ENCODE measurements at places on chromosomes 3 and 15.
A peak's percentile ranks its signal among the peaks of the same experiment; 100 is the strongest.

DNA sequence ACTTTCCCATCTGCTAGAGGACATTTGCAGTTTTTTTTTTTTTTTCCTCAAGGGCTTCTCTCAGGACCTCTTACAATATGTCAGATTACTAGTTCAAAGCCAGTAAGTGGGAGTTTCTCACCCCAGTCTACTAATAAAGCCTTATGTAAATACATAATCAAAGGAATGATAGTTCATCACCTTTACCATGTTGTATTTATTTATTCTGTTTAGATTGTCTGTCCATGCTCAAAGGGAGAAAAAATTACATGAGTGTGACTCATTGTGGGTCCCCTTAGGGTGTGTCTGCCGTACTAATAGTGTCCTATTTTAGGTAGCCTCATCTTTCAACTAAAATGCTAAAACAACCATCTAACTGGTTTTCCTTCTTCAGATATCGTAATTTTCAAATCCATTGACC lies 917.6 kb downstream of the EPHA3 start:
- H3K4me1 ChIP-seq = no peaks in the 10 kb centered on the region
- H3K4me3 ChIP-seq = no peak overlapping the region
- no peak overlapping the region for H3K27ac ChIP-seq
- no peaks in the 10 kb centered on the region for H3K36me3 ChIP-seq
- no peaks in the 10 kb centered on the region for H3K27me3 ChIP-seq
- no peak for DNase-seq

GRCh38 chr3:177574222-177574856 lies 377.1 kb upstream of the TBL1XR1 start:
- peaks cover 20% of the 10 kb centered on the region for H3K4me1 ChIP-seq
- DNase-seq = peak; percentile 32
- no peaks in the 10 kb centered on the region for H3K27me3 ChIP-seq

GRCh38 chr3:64496786-64497490 lies 190.9 kb downstream of the ADAMTS9 start:
- no peak for DNase-seq
- no peak overlapping the region for H3K27ac ChIP-seq
- H3K27me3 ChIP-seq = no peaks in the 10 kb centered on the region
- H3K36me3 ChIP-seq = no peaks in the 10 kb centered on the region
- no peak overlapping the region for H3K4me3 ChIP-seq

- no peaks in the 10 kb centered on the region for H3K4me1 ChIP-seq
- no peak overlapping the region for H3K27ac ChIP-seq
- DNase-seq = no peak
- no peaks in the 10 kb centered on the region for H3K27me3 ChIP-seq
- H3K4me3 ChIP-seq = no peak overlapping the region
Measured at GRCh38 chr3:166570102-166570501, 732.9 kb upstream of the BCHE start.

- H3K4me1 ChIP-seq = peaks cover 9% of the 10 kb centered on the region
- H3K4me3 ChIP-seq = no peak overlapping the region
- no peak overlapping the region for H3K27ac ChIP-seq
- no peak for DNase-seq
Measured at GRCh38 chr15:58734859-58735258, 14.6 kb downstream of the ADAM10 start.

DNA sequence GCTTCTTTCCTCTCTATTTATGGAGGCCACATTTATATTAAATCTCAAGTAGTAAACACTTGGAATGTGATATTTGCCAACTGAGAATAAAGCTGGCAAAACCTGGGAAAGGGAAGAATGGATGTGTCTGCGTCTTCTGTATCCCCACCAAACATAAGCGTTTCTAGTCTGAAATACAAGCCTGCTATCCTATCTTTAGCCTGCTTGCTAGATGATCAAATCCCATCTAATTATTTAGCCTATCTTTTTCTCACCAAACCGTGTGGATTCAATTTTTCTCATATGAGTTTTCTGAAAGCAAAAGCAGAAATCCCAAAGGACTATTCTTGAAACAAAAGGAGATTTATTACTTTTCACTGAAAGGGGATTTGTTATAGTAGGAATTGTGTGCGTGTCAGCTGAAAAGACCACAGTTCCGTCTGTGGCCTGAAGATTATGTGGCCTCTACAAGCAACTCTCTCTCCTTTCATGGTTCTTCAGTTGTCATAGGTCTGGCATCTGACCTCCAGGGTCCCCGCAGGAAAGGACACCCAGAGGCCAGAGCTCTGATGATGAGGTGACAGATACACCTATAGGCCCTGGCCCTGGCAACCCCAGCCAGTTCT lies 266.0 kb upstream of the MCTP2 start:
- H3K4me1 ChIP-seq = no peaks in the 10 kb centered on the region
- no peak overlapping the region for H3K4me3 ChIP-seq
- H3K27ac ChIP-seq = no peak overlapping the region
- no peaks in the 10 kb centered on the region for H3K36me3 ChIP-seq

DNA sequence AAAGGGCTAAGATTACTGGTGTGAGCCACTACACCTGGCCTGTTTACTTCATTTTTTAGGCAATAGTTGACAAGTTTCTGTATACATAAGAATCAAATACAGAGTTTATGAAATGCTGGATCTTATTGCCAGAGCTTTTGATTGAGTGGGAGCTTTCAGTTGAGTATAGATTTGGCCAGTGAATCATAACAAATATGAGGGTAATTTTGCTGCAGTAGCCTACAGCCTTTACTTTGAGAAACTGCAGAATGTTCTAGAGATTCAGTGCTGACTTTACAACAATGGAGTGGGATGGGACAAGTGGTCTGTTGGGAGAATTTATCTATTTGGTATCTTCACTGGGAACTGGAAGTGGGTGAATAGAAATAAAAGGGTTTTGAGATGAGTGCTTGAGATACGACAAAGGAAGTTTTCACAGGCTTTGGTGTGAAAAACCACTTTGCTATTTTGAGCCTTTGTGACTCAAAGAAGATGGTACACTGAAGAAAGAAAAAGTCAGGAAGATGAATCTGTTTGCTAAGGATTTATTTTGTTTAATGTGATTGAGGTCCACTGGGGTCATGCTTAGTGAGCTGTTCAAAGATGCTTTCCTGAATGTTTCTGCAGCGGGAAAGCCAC lies 227.8 kb downstream of the UBE2E2 start:
- no peaks in the 10 kb centered on the region for H3K27me3 ChIP-seq
- H3K36me3 ChIP-seq = no peaks in the 10 kb centered on the region
- DNase-seq = no peak
- no peak overlapping the region for H3K27ac ChIP-seq
- peaks cover 6% of the 10 kb centered on the region for H3K4me1 ChIP-seq
- no peak overlapping the region for H3K4me3 ChIP-seq

- no peaks in the 10 kb centered on the region for H3K27me3 ChIP-seq
- no peaks in the 10 kb centered on the region for H3K4me1 ChIP-seq
- no peaks in the 10 kb centered on the region for H3K36me3 ChIP-seq
- no peak for DNase-seq
Measured at GRCh38 chr15:32688151-32688639, 29.6 kb upstream of the GREM1 start.

GRCh38 chr3:107904536-107905066 lies 186.2 kb downstream of the CD47 start:
- no peak overlapping the region for H3K27ac ChIP-seq
- no peaks in the 10 kb centered on the region for H3K36me3 ChIP-seq
- H3K4me3 ChIP-seq = no peak overlapping the region

GRCh38 chr3:147415874-147416273 lies 6.7 kb downstream of the ZIC1 start:
- no peak overlapping the region for H3K4me3 ChIP-seq
- peaks cover 19% of the 10 kb centered on the region for H3K4me1 ChIP-seq
- no peak overlapping the region for H3K27ac ChIP-seq
- H3K36me3 ChIP-seq = no peaks in the 10 kb centered on the region
- peaks cover 99% of the 10 kb centered on the region for H3K27me3 ChIP-seq

- H3K27me3 ChIP-seq = no peaks in the 10 kb centered on the region
- H3K4me1 ChIP-seq = no peaks in the 10 kb centered on the region
- H3K36me3 ChIP-seq = no peaks in the 10 kb centered on the region
- H3K4me3 ChIP-seq = no peak overlapping the region
Measured at GRCh38 chr3:178246004-178246403, 290.2 kb upstream of the KCNMB2 start.

DNA sequence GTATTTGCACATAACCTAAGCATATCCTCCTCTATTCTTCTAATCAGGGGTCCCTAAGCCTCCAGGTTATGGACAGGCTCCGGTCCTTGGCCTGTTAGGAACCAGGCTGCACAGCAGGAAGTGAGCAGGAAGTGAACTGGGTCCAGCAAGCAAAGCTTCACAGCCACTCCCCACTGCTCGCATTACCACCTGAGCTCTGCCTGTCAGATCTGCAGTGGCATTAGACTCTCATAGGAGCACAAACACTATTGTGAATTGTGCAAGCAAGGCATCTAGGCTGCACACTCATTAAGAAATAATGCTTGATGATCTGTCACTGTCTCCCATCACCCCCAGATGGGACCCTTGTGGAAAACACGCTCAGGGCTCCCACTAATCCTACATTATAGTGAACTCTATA lies 9.8 kb downstream of the MSL2 start:
- H3K27ac ChIP-seq = no peak overlapping the region
- H3K27me3 ChIP-seq = no peaks in the 10 kb centered on the region
- no peak overlapping the region for H3K4me3 ChIP-seq
- peaks cover 81% of the 10 kb centered on the region for H3K4me1 ChIP-seq

DNA sequence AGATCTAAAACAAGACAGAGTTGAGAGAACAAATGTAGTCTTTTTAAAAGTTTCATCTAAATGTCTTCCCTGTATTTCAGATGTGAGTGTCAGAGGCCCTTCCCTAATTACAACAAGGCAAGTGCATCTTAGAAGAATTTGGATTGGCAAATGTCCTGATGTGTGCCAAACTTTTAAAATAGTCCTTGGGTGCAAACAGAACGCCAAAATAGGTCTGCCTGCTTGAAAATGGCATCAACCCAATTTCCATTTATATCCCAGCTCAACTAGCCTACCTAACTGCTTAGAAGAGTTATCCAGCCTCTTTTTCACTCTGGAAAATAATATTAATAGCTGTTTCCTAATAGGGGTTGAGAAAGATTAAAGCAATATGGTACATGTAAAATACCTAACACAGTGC lies 311.8 kb upstream of the ARRDC4 start:
- no peak overlapping the region for H3K4me3 ChIP-seq
- peaks cover 11% of the 10 kb centered on the region for H3K27me3 ChIP-seq
- H3K27ac ChIP-seq = no peak overlapping the region

DNA sequence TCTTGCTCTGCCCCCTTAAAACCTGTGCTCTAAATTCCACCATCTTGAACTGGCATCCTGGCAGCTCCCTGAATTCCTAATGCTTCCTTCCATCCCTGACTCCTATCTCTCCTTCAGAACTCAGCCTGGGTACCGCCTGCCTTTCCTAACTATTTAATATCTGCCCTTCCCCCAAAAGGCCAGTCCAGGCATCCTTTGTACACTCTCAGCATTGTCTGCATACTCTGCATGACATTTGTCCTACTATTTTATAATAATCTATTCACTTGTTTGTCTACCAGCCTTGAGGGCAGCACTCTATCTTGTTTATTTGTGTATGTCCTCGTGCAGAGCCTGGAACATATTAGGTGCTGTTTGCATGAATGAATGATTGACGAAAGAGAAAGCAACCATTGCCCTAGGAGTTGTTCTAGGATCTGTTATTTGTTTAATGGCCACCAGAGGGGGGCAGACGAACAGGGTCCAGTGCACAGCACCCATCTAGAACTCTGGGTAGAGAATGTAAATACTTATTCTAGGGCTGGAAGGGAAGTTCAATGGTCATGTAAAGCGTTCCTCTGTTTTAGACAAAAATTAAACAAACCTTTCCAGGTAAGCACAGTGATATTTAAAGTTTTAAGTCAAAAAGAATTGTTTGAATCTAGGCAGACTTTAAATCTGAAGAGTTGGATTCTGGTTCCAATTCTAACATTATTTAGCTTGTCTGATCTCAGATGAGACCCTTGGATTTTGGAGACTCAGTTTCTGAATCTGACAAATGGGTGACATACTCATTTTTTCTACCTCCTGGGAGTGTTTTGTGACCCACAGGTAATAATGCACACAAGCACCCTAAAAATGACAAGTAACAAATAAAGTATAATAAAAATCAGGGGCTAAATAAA lies 125.8 kb upstream of the GALNT15 start:
- DNase-seq = peak; percentile 57
- H3K27ac ChIP-seq = no peak overlapping the region
- H3K36me3 ChIP-seq = no peaks in the 10 kb centered on the region
- H3K4me3 ChIP-seq = peak overlapping the region; percentile 44
- H3K27me3 ChIP-seq = no peaks in the 10 kb centered on the region

DNA sequence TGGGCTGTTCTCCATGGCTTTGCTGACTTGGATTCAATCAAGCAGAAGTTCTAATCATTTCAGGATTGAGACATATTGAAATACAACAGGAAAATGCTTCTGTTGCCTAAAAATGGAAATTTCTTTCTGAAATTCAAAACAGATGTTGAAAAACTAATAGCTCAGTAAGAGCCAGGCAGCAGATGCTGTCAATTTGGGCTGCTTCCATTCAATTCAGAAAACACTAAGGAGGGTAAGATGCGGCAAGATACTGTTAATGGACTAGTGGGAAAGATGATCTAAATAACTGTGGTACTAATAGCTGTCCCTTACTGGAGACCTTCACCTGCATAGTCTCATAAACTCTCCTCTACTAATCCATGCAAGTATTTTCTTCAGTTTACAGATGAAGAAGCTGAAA lies 53.5 kb downstream of the DGKG start:
- no peak overlapping the region for H3K4me3 ChIP-seq
- peaks cover 30% of the 10 kb centered on the region for H3K36me3 ChIP-seq
- H3K4me1 ChIP-seq = no peaks in the 10 kb centered on the region
- H3K27ac ChIP-seq = no peak overlapping the region
- DNase-seq = no peak

DNA sequence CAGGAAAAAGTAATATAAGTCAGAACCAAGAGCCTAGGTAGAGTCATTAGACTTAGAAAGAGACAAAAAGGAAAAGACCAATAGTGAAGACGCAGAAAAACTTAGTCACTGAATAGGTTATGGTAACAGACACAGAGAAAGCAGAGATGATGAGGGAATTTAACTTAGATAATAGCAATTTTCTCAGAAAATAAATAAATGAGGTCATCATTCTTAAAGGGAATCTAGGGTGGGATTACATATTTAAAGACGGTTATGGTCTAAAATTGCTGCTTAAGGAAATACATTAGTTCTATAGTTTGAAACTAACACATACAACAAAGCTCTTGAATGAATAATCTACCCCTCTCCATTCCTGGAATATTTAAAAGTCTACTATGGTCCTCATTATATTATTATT lies 59.4 kb downstream of the UBR1 start:
- no peak for DNase-seq
- H3K36me3 ChIP-seq = peaks cover 42% of the 10 kb centered on the region
- H3K4me1 ChIP-seq = no peaks in the 10 kb centered on the region
- no peak overlapping the region for H3K27ac ChIP-seq
- no peak overlapping the region for H3K4me3 ChIP-seq
